ENCODE measurements at places on chromosomes 5 and 9.
A peak's percentile ranks its signal among the peaks of the same experiment; 100 is the strongest.

DNA sequence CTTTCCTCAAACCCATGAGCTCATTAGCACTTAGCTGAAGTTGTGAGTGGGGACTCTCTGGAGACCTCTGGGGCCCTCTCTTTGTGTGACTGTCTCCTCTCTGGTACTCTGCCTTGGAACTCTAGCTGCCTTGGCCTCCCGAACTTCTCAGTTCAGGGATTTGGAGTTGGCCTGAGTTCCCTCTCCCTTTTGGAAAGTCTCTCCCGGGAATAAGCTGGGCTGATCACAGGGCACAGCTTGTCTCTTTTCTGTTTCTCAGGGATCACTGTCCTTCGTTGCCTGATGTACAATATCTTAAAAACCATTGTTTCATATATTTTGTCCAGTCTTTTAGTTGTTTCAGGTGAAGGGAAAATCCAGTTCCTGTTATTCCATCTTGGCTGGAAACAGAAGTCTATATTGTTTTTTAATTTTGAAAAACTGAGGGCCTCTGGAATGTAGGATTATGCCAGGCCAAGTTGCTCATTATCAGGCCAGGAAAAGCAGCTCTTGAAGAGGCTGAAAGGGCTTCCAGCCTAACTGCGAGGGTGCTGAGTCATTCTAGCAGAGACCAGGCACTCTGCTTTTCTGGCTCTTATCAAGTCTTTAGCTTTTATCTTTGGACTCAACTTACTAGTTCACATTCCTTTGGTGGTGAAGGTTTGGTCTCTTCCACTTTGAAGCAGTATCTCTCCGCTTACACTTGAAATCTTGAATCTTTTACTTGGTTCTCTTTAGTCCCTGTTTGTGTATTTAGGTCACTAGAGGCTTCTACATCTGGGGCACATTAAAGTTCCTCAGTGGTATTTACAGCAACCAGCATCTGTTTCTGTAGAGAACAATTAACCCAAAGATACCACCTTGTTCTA lies 8.4 kb upstream of the RGS3 start:
- peak; percentile 40 for DNase-seq

DNA sequence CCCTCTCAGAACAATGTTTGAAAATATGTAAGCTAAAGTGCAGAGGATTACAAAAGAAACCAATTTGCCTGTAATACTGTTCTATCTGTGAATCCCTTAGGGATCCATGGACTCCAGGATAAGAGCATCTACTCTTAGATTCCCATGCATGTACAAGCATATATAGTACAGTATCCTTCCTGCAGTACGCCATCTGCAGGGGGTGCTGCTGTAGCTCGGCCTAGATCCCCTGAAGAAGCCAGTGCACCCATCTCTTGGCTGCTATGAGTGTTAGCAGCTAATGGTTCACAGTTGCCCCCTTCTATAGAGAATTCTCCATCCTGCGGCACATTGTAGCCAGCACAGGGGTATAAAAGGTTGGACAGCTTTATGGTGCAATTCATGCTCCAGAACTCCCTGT lies 61.8 kb upstream of the SLC30A5 start:
- no peak for DNase-seq

- no peak for DNase-seq
Observed at GRCh38 chr5:65907135-65907534, 19.2 kb upstream of the ERBIN start.

DNA sequence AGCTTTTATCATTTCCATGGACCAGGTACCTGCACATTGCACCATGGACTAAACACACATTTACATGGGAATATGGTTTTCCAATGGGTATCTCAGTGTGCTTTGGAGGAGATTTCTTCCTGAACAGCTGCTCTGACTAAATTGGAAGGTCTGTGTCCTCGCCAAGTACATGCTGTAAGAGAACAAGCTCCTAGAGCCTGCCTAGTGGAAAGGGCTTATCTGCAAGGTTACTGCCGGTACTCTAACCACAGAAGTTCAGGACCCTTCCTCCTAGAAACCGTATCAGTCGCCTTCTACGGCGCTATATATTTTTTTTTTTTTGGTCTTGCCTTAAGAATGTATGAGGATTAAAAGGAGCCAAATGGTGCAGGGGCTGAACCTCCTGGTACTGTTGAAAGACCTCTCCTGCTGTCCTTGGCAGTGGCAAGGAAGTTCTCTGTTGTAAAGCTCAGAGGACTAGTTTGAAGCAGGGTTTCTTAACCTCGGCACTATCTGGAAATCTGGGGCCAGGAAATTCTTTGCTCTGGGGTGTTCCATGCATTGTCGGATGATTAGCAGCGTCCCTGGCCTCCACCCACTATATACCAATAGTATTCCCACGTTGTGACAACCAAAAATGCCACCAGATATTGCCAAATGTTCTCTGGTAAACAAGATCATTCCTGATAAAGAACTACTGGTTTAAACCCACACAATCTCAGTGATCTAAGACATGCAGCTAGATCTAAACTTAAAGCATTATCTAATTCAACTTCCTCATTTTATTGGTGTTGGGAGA lies 107.4 kb downstream of the FBXO38 start:
- no peak for DNase-seq

- DNase-seq, result no peak
Observed at GRCh38 chr9:87716141-87716540, 9.8 kb upstream of the CTSL start.

DNA sequence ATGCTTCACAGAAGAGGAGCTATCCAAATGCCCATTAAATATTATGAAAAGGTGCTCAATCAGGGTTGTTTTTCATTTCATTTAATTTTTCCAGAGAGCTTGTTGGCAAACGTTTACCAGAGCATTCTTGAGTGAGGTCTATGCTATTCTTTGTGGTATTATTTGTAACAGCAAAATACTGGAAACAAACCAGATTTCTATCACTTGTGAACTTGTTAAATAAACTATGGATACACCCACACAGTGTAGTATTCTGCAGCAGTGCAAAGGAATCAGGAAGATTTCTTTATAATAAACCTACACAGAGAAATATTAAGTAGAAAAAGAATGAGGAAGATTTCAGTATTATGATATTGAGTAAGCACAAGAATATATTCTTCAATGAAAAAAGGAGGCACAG lies 15.0 kb upstream of the SLC1A1 start:
- no peak for DNase-seq

Data from urothelium cell line (cell line).